ENCODE measurements at places on chromosomes 6 and 20. TPM values are rescaled to one million over a fixed set of nuclear protein-coding genes. Genes with fewer than 3 reads are reported as not detected.

GRCh38 chr20:8271727-8272126 is 139.7 kb downstream of the PLCB1 start:
- DNase-seq = no peak

DNA sequence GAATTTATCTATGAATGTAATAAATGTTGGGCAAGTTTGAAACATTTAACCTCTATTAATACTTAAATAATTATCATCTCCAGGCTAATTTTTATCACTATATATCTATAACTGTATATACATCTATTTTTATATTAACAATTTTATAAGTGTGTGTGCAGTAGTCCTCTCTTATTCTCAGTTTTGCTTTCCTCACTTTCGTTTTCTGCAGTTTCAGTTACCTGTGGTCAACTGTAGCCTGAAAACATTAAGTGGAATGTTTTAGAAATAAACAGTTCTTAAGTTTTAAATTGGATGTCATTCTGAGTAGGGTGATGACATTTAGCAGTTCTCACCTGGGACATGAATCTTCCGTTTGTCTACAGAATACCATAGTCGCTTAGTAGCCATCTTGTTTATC is 379.4 kb upstream of the MAN1A1 start:
- no peak for DNase-seq

Gene CCDC167
- total RNA-seq = 57.6 TPM

DNA sequence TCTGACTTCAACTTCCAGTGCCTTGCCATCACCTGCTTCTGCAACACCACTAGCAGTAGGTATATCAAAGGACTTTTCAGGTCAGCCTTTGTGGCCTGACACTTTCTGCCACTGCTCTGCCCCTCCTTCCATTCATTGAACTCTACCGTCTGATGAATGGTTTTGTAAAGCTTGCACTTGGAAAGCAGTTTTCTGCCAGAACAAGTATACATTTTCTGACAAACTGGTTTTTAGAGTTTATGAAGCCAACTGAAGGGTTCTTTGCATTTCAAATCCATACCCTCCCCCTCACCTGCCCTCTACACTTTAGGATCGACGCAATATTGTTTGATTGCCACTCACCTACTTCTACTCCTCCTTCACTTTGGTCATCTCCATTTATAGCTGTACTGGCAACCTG is 603.1 kb downstream of the HACE1 start:
- no peak for DNase-seq

DNA sequence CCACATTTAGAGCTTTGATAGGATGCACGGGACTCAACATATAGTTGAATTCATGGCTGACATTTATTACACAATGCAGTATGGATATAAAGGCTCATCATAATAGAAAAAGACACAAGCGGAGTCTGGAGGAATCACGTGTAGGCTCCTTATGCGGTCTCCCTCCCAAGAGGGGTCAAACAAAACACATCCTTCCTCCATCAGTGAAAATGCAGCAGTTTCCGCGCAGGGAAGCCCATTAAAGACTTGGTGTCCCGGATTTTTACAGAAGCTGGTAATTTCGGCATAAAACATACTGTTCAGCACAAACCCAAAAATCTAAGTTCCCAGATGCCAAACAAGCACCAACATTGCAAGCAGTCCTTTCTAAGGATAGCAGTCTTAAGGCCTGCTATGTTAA is 1.1 kb downstream of the USP45 start:
- no peak for DNase-seq

Gene LRRN4
- total RNA-seq = 0.57 TPM

GRCh38 chr6:87879132-87879861 is 168.3 kb upstream of the SPACA1 start:
- DNase-seq = no peak

GRCh38 chr20:22232473-22232872 is 351.9 kb downstream of the FOXA2 start:
- DNase-seq = no peak

Gene UST
- total RNA-seq = 0.15 TPM

DNA sequence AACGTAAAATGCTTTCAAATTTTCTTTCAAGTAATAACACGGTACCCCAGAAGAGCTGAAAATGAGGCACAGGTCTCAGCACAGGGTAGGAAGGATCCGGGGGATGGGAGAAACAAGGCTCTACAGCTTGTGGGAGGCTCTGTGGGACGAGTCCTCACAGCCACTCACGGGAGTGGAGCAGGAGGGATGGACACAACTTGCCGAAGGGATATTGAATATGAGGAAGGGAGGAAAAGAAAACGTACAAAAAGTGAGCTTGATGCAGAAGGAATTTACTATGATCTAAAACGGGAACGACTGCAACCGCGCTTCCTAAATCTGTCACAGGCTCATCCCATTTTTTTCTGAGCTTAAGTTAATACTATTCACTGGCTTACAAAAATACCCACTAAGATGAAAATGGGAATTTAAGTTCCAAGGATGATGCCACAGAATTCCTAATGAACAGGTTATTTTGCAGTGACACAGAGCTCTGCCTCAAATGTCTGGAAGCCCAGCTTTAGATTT is 72.9 kb downstream of the FYN start:
- no peak for DNase-seq

DNA sequence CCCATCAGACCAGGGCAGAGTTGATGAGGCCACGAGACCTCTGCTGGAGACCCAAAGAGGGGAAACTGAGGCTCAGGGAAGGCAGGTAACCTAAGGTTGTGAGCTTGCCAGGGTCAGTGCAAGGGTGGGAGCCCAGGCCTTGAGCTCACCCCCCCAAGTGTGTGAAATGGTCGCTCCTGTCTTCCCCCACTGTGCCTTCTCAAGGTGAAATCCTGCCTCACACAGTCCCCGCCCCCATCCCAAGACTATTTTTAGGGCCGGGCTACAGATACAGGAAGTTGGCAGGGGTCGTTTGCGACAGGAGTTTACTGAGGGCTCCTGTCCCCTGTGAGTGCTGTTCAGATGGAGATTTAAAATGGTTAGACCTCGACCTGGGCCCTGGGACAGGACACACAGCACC is 18.7 kb upstream of the GATA5 start:
- no peak for DNase-seq

DNA sequence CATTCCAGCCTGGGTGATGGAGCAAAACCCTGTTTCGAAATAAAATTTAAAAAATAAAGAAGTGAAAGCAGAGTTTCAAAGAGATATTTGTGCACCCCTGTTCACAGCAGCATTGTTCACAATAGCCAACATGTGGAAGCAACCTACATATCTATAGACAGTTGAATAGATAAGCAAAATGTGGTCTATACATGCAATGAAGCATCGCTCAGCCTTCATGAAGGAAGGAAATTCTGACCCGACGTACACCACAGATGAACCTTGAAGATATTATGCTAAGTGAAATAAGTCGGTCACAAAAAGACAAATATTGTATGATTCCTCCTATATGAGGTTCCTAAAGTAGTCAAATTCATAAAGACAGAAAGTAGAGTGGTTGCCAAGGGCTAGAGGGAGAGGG is 6.5 kb upstream of the NCOA6 start:
- DNase-seq = no peak

Gene TMEM74B
- total RNA-seq = 1.1 TPM

Gene RAD21L1
- total RNA-seq = 1.0 TPM

GRCh38 chr6:53943395-53943794 is 148.6 kb downstream of the LRRC1 start:
- DNase-seq = no peak

Gene KIF25
- total RNA-seq = 0.44 TPM

GRCh38 chr6:170179616-170180324 is 111.1 kb downstream of the DLL1 start:
- no peak for DNase-seq

- no peak for DNase-seq
Observed at GRCh38 chr6:62805431-62805830, 405.8 kb upstream of the FKBP1C start.

Gene NFKBIE
- 24.9 TPM for total RNA-seq

DNA sequence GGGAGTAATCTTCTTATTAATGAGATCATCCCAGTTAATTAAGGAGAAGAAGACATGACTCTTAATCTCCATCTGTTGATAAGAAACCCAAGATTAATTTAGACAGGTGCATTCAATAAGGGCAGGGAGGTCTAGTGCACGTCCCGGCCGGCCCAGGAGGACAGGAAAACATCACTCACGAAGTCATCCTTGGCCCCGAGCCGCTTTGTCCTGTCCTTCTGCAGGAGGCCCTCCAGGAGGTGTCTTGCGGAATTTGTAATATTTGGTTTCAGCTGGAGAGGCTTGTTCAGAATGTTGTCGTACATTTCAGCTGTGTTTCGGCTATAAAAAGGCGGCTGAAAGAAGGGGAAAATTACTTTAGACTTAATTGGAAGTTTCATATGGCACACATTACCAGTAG is 118.4 kb upstream of the SLC2A12 start:
- no peak for DNase-seq

GRCh38 chr6:3139090-3139903 is 18.0 kb downstream of the TUBB2A start:
- no peak for DNase-seq

Gene GRM1
- total RNA-seq = not detected

- no peak for DNase-seq
Observed at GRCh38 chr6:37085198-37085597, 79.7 kb downstream of the FGD2 start.

Gene BTNL2
- total RNA-seq = not detected

DNA sequence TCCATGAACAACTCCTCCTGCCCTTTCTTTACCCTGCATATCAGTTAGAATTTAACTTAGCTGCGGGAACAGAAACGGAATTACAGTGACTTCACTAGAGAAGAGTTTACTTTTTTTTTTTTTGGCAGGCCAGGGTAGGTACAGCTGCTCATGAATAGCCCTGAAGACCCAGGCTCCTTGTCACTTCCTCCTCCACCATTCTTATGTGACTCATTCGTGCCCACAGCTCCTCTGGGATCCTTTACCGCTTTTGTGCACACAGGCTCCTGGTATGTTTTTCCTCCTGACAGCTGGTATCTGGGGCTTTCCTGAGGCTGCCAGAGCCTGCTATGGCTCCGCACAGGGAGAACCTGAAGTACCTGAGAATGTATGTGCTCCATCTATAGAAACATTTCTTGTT is 3.9 kb upstream of the KCNS1 start:
- DNase-seq = no peak

- DNase-seq = no peak
Observed at GRCh38 chr6:51261691-51262090, 443.0 kb downstream of the TFAP2B start.

Gene TOX2
- total RNA-seq = 85.4 TPM

GRCh38 chr20:3970016-3970415 is 45.3 kb downstream of the RNF24 start:
- no peak for DNase-seq

GRCh38 chr6:123215211-123215610 is 219.2 kb downstream of the CLVS2 start:
- no peak for DNase-seq

- no peak for DNase-seq
Observed at GRCh38 chr6:15027472-15027871, 218.4 kb upstream of the JARID2 start.

- DNase-seq = no peak
Observed at GRCh38 chr6:20416567-20417345, 15.1 kb downstream of the E2F3 start.

GRCh38 chr6:130076512-130076911 is 58.1 kb downstream of the L3MBTL3 start:
- DNase-seq = no peak

Gene TAAR5
- not detected for total RNA-seq

DNA sequence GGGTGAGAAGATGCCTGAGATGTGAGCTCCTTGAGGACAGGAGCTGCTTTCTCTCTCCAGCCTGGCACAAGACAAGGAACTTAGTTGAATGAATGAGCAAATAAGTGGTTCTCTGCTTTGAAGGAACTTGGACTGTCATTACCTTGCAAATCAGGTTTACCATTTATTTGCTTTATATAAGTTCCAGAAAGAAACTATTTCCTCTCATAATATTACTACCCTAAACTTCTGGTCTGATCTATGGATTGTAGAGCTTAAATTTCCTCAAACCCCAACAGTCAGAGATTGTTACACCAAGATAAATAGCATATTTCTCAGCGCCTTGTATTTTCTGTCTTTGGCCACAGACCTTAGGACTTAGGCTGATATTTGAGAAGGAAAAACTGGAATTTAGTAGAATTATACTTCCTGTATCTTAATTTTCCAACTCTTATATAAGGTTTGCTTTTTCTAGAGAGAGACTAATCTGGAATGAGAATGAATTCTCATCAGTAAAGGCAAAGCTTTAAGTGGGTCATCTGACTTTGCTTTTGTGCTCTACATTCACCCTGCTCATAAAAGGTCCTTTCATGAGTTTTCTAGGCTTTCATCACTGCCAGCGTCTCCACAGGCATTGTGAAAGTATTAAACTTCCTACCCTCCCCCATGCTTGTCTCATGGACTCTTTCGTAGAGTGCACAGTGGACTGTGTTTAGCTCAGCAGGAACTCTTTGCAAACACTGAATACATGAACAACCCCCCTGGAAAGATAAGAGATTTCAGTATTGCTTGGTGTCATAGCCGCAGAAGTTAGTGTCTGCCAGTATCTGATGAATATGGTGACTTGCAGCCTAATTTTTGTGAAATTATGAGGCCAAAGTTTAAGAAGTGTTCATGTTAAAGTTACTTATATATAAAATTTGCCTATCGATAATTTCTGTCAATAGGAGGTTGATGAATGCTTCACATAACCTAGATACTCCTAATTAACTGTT is 74.0 kb downstream of the PTPRA start:
- no peak for DNase-seq

Gene CGA
- total RNA-seq = not detected

Measured in Panc1 (cell line).